NCI-H2029 (cell line): ENCODE measurements at places on chromosomes 6 and 20.

DNA sequence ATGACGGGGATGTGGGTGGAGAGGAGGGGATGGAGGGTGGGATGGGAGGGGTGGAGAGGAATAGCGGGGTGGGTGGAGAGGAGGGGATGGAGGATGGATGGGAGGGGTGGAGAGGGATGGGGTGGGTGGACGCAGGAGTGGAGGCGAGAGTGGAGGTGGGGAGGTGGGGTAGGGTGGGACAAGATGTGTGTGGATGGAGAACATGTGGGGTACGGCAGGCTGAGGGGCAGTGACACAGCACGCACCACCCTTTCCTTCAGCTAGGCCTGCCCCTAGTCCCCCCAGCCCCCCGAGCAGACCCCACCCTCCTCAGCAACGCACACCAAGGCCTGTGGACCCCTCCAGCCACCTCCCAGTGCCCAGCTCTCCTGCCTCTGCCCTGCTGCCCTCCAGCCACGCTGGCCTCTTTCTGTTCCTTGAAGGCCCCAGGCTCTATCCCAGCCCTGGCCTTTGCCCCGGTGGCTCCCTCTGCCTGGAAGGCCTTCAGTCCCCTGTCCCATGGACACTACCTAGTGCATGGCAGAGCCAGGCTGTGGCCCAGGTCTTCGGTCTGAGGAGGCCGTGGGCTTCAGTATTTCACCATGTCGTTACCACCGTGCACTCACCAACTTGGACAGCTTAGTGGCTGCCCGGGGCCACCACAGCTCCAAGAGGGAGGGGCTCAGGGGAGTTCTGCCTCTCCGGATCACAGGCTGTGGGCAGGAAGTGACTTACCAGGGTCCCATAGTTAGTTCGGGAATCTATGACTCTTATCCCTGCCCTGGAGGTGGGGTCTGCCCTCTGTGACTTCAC, 78.4 kb upstream of the PMEPA1 start:
- no peak for DNase-seq

- no peak for DNase-seq
Observed at GRCh38 chr20:62276439-62276838, 26.4 kb upstream of the ADRM1 start.

- DNase-seq: peak; percentile 53
Observed at GRCh38 chr6:169084067-169084466, 169.6 kb downstream of the THBS2 start.

DNA sequence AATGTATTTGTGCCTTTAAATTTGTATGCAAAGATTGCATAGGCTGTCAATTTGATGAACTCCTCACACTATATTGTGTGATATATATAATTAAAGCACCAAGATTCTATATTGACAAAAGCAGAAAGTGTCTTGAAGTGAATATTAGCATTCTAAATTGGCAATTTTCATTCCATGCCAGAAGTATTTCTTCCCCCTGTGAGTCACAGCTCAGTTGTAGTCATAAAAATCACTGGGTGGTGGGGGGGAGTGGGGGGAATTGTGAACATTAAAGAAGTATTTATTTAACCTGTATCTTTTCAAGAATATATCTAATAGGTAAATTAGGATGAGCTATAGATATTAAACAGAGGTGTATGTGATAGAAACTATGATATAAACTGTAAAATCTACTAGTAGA, 3.1 kb upstream of the ARMC2 start:
- DNase-seq: no peak

- DNase-seq: peak; percentile 31
Observed at GRCh38 chr20:3121271-3121911, 36.9 kb upstream of the AVP start.

DNA sequence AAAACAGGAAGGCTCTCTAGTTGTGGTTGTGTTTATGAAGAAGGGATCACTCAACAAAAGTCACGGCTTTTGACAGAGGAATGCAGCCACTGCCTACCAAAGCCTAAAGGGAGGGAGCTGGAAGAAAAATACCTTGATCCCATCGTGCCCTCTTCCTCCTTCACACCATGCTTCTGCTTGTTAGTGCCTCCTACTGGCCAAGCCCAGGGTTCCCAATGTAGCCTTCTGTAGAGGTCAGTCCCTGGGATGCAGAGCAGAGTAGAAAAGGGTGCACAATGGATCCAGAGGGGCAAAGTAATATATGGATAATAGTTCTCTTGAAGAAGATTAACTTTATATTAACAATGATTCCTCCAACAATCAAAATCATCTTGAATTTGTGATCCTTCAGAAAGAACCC, 293.5 kb upstream of the FERMT1 start:
- no peak for DNase-seq

GRCh38 chr6:108902382-108902792, 54.2 kb downstream of the ARMC2 start:
- no peak for DNase-seq

GRCh38 chr20:37179683-37180524, 556 bp upstream of the MROH8 start:
- no peak for DNase-seq

GRCh38 chr6:27866357-27867050, 45.7 kb downstream of the OR2B2 start:
- peak; percentile 60 for DNase-seq

DNA sequence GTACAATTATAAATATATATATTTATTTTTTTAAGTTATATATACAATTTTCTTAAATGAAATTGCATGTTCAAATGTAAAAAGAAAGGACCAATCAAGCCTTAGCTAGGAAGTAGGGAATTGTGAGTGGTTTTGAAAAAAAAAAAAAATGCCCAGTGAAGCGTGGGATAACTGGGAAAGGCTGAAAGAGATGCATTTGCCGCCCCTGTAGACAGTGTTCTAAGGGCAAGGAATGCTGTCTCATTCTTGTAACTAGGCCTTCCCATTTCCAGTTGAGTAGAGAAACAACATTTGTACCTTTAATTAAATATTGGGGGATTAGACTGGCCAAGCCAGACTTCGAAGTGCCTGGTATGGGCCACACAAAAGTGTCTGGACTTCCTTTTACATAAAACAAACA, 430.1 kb upstream of the SLC35B3 start:
- DNase-seq: no peak

GRCh38 chr6:41347378-41348050, 12.1 kb downstream of the NCR2 start:
- DNase-seq: no peak

- DNase-seq: no peak
Observed at GRCh38 chr6:110589865-110590513, 113.6 kb upstream of the SLC22A16 start.

- no peak for DNase-seq
Observed at GRCh38 chr6:166514196-166514595, 72.3 kb downstream of the RAMACL start.

- DNase-seq: no peak
Observed at GRCh38 chr6:163296835-163297519, 117.5 kb upstream of the QKI start.

DNA sequence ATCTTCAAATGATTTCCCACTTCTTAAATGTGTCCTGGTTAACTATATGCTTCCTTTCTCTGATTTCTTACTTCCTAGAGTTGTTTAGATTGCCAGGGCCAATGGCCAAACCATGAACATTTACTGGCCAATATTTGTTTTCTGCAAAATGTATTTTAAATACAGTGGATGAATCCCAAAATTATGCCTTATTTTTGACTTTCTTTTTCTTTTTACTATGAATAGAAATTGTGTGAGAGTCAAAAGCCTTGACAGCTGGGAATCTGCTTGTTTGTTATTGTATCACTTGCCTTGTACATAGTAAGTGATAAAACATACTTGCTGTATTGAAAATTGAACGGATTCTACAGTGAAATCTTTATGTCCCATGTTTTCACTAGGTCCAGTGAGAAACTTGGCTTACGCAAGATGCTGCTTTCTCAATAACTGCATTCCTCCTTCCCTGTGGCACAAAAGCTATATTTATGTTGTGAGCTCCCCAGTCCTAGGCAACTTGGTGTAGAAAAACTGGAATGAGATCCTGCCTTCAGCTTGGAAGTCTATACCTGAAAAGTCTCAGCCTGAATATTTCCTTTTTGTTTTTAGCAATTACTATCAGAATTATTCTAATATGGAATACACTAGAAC, 295.2 kb downstream of the EPHA7 start:
- no peak for DNase-seq
